ENCODE measurements at places on chromosomes 7 and 10. TPM values are rescaled to one million over a fixed set of nuclear protein-coding genes. Genes with fewer than 3 reads are reported as not detected.

GRCh38 chr10:7409732-7410168 lies 1.1 kb downstream of the SFMBT2 start:
- no peak for DNase-seq

GRCh38 chr7:46301677-46302076 lies 380.6 kb upstream of the IGFBP3 start:
- DNase-seq = no peak

- DNase-seq = no peak
These were observed 12.3 kb downstream of the SVIL start for GRCh38 chr10:29622382-29622922.

The TEX47 gene
- not detected for total RNA-seq

- DNase-seq = no peak
These were observed 2.7 kb upstream of the CUL2 start for GRCh38 chr10:35092851-35093250.

DNA sequence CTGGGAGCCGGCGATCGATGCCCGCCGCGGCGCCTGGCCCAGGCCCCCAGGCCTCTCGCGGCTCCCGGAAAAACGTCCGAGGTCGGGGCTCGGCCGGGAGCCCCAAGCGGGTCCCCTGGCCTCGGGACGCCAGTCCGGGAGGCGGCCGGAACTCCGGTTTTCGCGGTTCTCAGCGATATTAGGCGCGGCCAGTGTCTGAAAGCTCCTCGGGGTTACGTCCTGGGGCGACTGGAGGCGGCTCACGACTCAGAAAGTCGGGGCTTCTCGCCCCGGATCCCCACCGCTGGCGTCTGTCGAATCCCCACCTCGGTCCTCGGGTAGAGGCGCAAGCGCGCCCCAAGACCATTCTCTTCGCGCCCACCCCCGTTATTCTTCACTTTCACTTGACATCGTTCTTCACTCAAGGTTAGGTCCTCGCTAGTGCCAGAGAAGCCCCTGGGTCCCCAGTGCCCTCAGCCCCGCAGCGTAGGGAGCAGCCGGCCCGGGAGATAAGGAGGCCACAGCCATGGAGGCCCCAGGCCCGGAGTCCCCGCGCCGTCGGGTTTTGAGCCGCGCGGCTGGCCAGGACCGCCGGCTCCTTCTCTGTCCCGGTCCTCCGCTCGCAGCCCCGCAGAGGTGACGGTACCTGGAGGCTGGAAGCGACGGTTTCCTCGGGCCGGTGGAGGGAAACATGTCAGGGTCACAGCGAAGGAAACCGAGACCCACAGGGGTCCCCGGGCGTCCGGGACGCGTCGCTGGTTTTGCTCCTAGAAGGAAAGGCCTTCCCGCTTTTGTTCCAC lies 35.2 kb upstream of the EBLN1 start:
- no peak for DNase-seq

DNA sequence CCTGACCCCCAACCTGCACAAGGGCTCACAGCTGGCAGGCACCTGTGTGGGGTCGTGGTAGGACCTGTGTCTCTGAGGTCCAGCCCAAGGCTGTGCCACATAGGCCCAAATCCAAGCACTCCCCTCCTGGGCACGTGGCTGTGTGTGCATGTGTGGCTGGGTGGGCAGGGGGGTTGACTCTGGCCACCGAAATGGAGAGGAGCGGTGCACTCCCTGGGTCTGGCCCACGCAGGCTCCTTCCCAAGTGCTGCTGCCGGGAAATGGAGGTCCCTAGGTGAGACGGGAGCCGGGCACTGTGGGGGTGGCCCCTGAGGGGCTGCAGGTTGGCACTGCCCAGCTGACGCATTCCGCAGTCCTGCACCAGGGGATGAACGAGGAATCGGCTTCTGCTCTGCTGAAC lies 528.1 kb downstream of the DNAJB6 start:
- no peak for DNase-seq

GRCh38 chr10:29119374-29119773 lies 169.5 kb upstream of the LYZL1 start:
- no peak for DNase-seq
